Caudate nucleus (tissue), 63 donors: ENCODE measurements at places on chromosomes 2 and 18.
A peak's percentile ranks its signal among the peaks of the same experiment; 100 is the strongest.

GRCh38 chr2:188388831-188389230, 97.2 kb downstream of the GULP1 start:
- DNase-seq = no peak

DNA sequence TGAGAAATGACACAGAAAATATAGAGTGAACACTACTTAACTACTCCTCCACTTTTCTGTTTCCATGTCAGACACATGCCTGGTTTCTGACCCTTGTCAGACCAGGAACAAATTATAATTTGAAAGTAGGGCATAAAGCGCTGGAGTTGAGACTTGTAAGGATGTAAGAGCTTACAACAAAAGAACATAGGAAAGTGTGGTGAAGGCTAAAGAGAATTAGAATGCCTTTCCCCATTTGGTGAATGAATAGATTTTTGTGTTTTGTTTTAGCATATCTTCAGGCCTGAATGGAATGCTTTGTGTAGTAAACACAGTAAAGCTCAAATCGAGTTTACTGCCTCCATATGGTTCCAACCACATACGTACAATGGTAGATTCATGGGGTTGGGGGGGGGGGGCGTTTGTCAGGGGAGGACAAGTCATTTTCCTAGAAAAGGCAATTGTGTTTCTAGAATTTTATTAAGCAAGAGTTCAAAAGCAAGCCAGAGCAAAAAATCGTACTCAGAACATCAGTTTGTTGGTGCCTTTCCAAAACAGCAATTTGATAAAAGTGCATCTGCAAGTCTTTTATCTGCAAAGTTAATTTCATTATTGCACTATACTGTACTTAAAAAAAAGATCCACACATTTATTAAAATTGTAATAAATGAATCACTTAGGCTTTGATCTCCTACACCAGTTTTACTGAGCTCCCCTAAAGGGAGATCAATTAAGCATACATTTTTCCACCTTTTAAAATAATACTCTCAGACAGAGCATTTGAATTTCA, 30.9 kb downstream of the NRXN1 start:
- peak; percentile 4 for DNase-seq

GRCh38 chr2:217075268-217076057, 215.6 kb upstream of the TNP1 start:
- DNase-seq = no peak

- peak; percentile 55 for DNase-seq
Observed at GRCh38 chr2:227766373-227766883, 20.7 kb downstream of the SCYGR8 start.

DNA sequence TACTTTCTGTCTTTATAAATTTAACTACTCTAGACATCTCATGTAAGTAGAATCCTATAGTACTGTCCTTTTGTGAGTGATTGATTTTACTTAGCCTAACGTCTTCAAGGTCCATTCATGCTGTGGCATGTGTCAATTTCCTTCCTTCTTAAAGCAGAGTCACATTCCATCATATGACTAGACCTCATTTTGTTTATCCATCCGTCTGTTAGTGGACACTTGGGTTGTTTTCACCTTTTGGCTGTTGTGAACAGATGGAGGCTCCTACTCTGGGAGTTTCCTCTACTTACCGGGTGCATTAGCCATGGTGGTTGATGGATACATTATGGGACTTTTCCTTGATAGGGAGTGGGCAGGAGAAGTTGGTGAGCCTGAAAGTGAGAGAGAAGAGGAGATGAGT, 6.4 kb upstream of the PDIA6 start:
- DNase-seq = no peak

DNA sequence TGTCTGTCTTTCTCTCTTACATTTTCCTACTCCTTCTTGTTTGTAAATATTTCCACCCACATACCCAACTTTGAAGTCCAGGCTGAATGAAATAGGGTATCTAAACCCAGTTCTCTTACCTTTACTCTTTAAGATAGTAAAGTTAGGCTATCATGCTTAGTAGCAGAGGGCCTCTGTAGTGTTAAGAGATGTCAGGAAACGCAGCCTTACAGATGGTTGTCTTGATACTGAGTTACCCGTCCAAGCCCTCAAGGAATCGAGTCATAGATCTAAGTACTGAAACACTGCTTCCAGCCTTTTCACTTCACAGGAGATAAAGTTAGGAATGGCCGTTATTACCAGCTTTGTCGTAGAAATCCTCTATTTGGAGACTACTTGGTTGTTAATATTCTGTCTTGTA, 24.3 kb downstream of the MRPS9 start:
- no peak for DNase-seq

GRCh38 chr2:2320486-2321199, 10.4 kb downstream of the MYT1L start:
- no peak for DNase-seq

GRCh38 chr2:241836292-241836691, 22.4 kb downstream of the PDCD1 start:
- DNase-seq = no peak

- no peak for DNase-seq
Observed at GRCh38 chr2:233091595-233092375, 31.6 kb downstream of the INPP5D start.

- DNase-seq = no peak
Observed at GRCh38 chr2:105114551-105114950, 76.7 kb downstream of the MRPS9 start.

GRCh38 chr2:109128616-109129355, at the start of gene SH3RF3:
Gene SH3RF3, plus strand, starts transcription at chr2:109129205.
- DNase-seq = no peak

DNA sequence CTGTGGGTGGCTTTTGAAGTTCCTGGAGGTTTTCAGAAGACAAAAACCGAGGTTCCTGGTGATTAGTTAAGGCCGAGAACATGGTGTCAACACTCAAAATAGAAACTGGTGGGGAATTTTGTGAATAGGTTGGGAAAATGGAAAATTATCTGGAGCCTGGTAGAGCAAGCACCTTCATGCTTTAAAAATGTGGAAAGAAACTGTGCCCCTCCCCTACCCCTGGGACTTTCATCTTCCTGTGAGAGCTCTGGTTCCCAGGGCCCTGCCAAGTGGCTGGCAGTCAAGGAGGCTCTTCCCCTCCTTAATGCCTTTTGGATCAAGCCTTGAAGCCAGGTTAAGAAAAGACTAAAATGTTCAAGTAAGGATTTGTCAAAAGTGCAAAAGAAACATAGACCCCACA, 1.9 kb upstream of the CRACDL start:
- DNase-seq = no peak
